ENCODE measurements at places on chromosomes 12 and 14. TPM values are rescaled to one million over a fixed set of nuclear protein-coding genes. Genes with fewer than 3 reads are reported as not detected.

Gene IL31
- not detected for polyA plus RNA-seq

Gene RPL36AL
- polyA plus RNA-seq, result 469 TPM

Gene DNAI7
- 0.66 TPM for polyA plus RNA-seq

Gene KRT78
- polyA plus RNA-seq, result not detected

Gene CCNB1IP1
- 32.6 TPM for polyA plus RNA-seq

Gene KTN1
- polyA plus RNA-seq, result 157 TPM

Gene TAMALIN
- 0.30 TPM for polyA plus RNA-seq

Gene KCNMB4
- 0.04 TPM for polyA plus RNA-seq

Gene KERA
- polyA plus RNA-seq, result not detected

DNA sequence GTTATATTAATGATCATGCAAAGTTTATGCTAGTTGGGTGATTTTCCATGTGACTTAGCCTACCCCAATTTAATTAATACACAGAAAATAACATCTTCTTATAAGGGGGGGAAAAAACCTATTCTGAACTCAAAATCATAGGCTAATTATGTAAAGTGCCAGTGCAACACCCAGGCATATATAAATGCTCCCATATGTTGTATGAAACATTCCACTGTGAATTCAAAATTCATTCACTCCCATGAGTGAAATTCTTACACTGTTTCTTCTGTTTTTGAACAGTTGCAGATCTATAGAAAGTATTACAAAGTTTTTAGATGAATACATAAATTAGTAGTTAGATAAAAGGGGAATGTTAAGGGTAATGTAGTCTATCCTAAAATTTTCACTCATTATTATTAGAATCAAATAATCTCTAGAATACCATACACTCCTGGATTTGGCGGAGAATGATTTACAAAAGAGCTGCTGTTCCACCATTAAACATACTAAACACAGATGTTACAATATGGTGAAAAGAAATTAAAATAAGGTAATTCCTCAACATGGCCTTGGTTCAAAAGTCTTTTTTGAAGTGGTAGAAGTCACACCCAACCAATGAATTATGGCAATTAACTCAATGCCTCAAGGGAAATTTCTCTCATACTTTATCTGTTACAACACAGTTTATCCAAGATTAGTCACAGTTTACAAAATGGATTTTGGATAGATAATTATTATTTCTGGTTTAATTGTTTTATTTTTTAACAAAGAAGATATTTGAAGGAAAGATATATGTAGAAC is 454.1 kb upstream of the FLRT2 start:
- no peak for DNase-seq

DNA sequence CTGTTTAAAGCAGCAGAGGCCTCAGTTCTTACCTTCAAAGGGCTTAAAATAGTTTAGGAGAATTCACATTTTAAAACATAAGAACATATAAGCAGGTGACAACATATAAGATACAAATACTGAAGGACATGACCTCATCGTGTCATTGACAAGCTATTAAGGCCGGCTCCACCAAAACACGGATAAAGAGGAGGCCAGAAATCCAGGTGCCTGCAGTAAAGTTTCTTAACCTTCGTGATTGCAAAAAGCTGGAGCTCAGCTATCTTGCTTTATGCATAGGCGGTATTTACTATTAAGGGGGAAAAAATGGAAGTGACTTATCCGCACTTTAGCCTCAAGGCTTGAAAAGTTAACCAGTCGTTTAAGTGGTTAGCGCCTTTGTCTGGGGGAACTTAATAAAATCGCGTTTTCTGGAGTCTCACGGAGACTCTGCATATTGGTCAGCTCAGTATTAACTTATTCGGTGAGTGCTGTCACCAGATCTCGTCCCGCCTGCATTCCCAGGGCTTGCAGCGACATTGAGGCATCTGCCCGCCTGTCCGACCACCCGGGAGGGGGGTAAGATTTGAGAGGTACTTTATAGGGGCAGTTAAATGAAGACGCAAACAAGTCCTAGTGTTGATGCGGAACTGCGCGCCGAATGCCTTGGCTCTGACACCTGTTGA is 1.1 kb upstream of the SP1 start:
- DNase-seq, result peak; percentile 41

DNA sequence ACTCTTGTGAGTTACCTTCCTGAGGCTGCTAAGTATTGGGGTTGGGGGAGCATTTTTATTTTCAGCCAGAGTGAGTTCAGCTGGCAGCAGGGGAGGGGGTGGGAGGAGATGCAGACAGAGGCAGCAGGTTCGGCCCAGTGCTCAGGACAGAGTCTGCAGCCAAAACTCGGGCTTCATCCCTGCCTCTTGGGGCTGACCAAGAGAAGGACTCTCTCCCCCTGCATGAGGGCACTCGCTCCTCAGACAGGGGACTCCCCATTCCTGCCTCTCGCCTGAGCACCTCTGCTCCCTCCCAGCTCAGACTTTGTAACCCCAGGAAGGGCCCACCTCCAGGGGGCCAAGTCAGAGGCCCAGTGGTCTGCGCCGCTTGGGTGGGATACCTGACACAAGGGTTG is 1.1 kb upstream of the AKT1 start:
- DNase-seq, result no peak

DNA sequence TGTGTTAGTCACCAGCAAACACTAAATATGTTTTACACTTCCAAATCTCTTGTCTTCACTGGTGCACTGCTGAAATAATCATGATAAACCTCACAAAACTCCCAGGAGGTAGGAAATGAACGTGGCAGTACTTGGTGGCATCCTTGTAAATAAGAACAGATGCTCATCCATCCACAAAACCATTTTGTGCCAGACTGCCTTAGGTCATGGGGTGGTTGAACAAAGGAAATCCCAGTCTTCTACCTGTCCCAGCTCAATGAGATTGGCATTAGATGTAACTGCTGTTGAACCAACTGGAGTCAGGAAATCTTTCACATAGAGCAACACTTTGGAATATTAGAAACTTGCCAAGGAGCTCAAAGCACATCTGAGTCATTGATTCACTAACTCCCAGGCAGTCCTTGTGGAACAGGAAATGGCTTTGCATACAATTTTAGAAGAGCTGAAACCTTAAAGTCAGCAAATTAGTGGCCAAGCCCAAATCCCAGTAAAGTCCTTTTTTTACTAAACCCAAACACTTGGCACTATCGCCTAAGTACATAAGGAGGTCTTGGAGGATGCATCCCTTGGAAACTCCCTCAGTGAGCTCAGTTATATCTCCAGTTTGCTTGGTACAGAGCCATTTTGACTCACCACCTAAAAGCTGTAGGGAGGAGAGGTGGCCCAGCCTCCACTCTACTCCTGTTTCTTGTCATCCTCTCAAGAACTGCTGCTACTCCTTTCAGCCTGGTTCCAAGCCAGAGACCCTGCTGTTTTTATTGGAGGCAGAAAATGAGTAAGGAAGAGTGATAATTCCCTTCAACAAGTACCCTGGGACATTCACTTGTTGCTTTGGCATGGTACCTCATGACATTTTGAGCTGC is 208.0 kb downstream of the NOVA1 start:
- no peak for DNase-seq

DNA sequence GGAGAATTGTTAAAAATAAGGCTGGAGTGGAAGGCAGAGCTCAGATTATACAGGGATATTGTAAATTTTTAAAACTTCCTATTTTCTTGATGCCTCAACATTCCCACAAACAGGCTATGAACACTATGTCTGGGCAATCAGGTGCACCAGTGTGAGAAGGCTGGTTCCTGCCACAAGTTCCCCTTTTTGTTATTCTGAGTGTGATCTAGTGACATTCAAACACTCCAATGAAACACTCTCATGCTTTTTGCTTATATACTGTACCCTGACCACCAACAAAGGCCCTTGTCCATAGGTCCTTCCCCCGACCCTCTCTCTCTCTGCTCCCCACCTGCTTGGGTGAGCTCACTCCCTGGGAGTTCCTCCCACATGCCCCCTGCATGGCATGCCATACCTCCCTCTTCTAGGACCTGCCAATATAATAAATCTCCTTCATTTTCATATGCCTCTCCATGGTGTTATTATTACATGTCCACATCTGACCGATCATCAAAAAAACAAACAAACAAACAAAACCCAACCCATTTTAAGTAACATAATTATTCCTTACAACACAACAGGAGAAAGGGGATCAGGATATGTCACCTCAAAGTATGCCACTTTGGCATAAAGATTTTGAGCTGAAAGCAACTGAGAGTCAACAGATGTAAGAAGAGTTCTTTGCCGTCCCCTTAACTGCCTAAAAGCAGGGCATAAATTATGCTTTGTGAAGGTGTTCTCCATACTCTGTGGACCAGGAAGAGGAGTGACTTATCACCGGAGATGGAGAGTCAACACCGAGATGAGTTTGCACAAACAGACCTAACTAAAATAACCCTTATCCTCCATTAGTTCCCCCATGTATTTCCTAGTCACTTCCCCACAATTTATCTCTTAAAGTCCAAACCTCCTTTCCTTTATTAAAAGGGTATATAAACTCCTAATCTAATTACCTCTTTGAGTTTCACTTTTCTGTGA is 42.5 kb upstream of the CATSPERB start:
- DNase-seq, result no peak

DNA sequence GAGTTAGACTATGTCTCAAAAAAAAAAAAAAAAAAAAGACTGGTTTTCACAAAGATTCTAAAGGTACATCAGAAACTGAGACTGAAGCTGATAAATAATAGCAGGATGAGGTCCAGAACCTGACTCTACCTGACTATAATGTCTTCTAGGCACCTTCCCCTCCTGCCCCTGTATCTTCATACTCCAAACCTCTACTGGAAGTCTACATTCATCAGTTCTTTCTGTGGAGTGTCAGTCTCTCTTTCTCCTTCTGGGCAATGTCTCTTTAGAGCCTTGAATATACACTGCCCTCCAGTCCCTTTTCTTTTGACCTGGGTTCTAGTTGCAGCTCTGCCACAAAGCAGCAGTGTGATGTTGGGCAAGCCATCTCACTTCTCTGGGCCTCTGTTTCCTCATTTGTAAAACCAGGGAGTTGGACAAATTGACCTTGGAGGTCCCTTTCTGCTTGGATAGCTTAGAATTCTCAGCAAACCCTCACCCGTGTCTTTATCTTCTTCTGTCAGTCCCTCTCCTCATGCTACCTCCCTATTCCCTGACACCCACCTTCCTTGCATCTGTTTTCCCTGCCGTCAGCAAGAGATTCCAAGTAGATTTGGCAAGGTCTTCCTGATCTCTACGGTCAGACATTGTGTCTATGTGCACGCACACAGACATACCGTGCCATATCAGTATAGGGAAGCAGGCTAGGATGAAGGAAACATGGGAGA is 4.3 kb downstream of the NFE2 start:
- no peak for DNase-seq

DNA sequence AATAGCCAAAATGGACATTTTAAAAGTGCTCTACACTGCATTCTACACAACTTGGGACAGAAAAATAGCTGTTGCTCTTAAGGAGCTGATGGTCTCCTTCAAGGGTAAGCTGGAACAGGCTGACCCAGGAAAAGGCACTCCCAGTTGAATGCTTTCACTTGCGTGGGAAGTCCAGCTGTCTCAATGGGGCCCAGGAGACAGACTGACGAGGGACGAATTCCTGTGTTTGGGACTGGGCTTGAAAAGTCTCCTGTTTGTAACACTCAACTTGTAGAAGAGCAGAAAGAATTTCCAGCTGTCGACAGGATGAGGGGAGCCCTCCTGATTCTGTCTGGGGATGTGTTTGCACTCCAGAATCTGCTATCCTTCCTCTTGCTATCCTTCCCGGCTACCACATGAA is 180.8 kb downstream of the ZFP36L1 start:
- no peak for DNase-seq

DNA sequence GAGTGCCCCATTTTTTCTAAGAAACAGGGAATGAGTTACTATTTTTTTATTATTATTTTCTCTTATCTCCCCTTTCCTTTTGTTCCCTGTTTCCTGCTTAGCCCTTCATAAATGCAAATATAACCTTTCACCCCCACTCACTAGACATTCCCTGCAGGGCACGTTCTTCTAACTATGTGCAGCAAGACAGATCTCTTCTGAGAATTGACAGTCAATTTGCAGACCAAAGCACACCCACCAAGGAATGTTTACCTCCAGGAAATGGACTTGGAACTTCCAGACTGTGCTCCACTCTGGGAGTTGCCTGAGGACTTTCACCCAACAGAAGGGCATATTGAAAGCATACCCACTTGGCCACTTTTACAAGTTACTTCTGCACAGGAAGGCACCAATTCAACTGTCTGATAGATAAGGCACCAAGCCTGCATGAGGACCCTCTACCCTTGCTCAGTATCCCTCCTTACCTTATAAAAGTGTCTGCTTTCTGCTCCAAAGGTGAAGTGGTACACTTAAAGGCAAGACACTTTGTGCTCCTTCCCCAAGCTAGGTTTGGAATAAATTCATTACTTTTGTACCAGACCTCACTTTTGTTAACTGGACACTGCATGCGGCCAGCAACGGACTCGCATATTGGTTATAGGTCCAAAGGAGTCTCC is 6.5 kb downstream of the TAS2R19 start:
- no peak for DNase-seq

DNA sequence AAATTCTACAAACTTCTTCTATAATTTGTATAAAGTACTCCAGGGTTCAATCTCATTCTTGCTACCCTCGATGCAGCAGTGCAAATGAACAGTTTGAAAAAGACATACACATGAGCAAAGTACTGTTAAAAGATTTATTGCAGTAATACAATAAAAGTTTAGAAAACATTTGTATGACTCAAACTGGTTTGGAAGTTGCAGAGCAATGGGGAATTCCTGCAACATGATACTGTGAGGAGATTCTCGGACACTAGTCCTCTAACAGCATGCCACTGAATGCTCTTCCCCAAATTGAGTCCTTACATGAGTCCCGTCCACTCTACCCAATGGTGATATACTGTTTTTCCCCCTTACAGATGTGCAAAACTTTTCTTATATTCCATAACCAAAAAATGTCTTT is 45.4 kb downstream of the ATG14 start:
- no peak for DNase-seq

DNA sequence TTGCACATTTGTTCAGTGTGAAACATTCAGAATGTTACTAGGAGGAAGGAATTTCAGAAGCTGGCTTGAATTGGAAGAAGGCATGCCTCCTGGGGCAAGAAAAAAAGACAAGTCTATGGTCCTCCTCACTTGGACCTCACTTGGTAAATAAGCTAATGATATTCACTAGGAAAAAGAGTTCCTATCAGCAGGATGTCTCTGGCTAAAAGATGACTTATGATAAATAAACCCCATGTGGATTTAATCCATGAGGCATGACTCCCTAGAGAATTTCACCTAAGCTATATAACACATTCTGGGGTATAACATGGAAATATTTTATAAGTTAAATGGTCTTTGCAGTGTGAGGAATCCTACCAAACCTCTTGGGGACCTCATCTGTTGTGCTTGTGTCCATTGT is 199.9 kb downstream of the LRIG3 start:
- DNase-seq, result no peak

DNA sequence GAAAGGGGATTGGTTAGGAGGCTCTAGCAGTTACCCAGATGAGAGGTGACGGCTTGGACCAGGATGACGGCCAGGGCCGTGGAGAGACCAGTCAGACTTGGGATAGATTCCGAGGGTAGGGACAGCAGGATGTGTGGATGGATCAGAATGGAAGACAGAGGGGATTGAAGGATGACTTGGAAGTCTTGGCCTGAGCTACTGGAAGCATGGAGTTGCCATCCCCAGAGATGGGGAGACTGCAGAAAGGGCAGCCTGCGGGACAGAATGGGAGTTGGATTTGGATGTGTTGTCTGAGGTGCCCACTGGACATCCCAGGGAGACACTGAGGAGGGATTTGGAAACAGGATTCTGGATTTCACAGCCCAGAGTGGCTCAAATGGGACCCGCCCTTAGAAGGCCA is 102.3 kb downstream of the CALM1 start:
- no peak for DNase-seq

GRCh38 chr14:87049950-87050349 is 943.0 kb downstream of the GALC start:
- DNase-seq, result peak; percentile 2

- DNase-seq, result no peak
These were observed 6.1 kb upstream of the KRT72 start for GRCh38 chr12:52607314-52607713.

GRCh38 chr14:74290415-74290814 is 12.3 kb downstream of the ABCD4 start:
- DNase-seq, result peak; percentile 22

Data from A549 (cell line).